ENCODE measurements at places on chromosomes 2 and 18.
A peak's percentile ranks its signal among the peaks of the same experiment; 100 is the strongest.

GRCh38 chr2:223884399-223884798 lies 47.0 kb upstream of the AP1S3 start:
- DNase-seq = no peak

GRCh38 chr2:60437080-60437696 lies 116.3 kb downstream of the BCL11A start:
- no peak for DNase-seq

DNA sequence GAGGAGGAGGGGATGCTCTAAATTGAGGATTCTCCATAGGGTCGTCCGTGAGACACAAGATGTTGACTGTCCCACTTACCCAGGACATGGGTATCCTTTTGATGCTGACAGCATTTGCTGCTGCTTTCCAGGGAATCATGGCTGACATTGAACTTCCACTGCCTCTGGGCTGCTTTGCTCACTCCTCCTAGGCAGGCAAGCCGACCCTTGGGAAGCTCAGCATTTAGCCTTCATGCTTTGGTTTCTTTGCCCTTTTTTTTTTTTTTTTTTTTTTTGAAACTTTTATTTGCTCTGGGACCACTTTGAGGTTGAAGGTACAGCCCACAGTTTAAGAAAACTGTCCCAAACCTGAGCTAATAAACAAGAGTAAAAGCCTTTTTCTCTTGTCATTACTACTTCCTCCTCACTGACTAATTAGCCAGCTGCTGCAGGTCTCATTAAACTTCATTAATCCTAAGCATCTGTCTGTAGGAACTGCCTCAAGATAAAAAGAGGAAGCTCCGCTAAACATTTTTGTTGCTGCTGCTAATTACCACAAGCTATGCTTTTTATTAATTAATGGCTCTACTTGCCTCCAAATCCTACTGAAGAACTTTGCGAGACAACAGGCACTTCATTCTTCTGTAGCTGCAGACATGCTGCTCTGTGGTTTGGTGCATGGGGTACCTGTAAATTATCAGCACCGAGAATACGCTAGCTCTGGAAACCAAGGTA lies 125.4 kb downstream of the SPTBN1 start:
- DNase-seq = no peak

DNA sequence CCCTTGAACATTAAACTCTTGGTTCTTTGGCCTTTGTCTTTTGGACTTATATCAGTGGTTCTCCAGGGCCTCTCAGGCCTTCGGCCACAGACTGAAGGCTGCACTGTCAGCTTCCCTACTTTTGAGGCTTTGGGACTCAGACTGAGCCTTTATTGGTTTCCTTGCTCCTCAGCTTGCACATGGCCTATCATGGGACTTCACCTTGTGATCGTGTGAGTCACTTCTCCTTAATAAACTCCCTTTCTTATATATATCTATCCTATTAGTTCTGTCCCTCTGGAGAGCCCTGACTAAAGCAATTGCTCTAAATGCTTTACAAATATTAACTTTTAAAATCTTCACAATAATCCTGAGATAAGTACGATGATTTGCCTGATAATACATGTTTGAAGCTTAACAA lies 353.6 kb upstream of the TRIB2 start:
- DNase-seq = no peak

GRCh38 chr18:65435534-65435933 lies 315.3 kb upstream of the CDH7 start:
- DNase-seq = no peak

GRCh38 chr2:8537562-8538155 lies 144.2 kb upstream of the ID2 start:
- no peak for DNase-seq

GRCh38 chr18:3885209-3885792 lies 435.3 kb downstream of the TGIF1 start:
- DNase-seq = no peak

- DNase-seq = peak; percentile 47
These were observed 20.9 kb upstream of the COL6A3 start for GRCh38 chr2:237434866-237435311.

GRCh38 chr2:11227595-11227994 lies 72.3 kb downstream of the SLC66A3 start:
- no peak for DNase-seq

DNA sequence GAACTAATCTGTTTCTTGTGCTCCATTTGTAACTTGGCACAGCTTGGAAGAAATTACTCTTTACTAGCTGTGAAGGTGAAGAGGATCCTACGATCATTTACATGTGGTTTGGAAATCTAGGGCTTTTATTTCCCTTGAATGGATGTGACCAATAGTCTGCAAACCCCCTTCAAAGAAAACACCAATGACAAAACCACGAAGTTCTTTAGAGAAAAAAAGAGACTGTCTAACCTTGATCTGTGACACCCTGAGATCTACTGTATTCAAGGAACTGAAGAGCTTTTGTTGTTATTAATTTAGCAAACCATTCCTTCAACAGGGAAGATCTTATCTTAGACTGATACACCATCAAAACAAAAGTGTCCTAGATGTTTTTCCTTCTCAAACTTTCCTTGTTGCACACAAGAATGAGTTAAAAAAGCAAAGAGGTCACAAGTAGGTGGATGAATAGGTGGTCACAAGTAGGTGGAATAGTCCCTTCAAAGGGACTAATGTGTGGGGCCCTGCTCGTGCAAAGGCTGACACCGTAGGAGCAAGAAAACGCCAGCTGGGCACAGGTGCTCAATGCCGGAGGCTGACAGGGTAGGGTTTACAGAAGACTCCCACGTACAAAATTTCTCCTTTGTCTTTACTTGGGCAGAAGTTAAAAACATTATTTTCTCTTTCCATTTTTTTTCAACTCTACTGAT lies 95.6 kb upstream of the ITGB6 start:
- DNase-seq = no peak

- no peak for DNase-seq
These were observed 61.7 kb downstream of the TCF7L1 start for GRCh38 chr2:85194780-85195480.

- no peak for DNase-seq
These were observed 32.7 kb downstream of the SETBP1 start for GRCh38 chr18:44713435-44713834.

- no peak for DNase-seq
These were observed 25.6 kb downstream of the TRPM8 start for GRCh38 chr2:233942731-233943130.

DNA sequence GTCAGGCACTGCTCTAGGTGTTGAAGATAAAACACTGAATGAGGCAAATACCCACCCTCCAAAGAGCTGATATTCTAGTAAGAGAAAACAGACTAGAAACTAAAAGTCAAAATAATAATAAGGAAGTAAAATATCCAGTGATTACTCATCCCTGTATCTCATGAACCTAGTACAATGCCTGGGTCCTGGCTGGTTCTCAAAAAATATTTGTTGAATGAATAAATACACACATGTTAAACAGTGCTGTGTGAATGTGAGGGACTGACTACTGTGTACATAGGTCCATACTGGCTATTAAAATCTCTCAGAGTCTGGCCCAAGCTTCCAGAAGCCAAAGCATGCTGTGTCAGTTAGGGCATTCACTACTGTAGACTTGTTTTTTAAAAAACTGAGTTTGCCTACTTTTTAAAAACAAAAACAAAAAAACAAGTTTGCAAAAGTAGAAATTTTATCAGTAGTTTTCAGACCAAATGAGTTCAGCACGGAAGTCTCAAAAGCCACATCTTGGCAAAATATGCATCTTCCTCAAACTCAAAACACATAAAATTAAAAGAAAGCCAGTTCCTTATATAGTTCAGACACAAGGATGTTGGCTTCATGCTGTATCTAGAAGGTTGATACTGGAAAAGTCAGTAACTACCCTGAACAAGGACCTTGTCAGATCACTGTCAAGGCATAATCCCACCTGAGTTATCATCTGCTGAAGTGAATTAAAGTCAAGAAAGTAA lies 136.2 kb downstream of the THADA start:
- DNase-seq = no peak

DNA sequence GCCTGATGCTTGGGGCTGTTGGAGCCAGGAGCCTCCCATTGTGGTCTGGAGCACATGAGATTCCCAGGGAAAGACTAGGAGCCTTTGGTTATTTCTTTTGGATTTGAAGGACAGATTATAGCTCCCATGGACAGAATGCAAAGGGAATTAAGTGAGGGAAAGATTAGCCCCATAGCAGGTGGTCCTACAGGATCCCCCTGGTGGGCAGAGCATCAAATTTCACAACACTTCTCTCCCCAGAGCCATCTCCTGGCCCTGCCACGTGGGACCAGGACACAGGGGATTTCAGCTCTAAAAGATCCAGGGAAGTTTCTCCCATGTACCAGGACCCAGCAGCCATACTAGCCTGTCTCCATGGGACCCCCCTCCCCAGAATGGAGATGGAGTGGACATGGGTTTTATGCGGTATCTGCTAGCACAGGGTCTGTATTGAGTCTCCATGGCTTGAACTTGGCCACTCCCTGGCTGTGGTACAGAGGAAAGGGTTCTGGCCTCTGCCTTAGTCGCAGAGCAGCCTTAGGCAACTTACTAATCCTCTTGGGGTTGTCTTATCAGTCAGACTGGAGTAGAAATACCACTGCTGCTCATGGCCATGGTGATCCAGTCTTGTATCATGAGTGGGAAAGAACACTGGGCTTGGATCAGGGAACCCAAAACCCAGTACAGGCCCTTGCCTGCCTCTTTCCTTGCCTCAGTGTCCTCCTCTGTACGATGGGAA lies 6.8 kb upstream of the PLB1 start:
- DNase-seq = no peak

- DNase-seq = no peak
These were observed 89.1 kb downstream of the B3GNT2 start for GRCh38 chr2:62284980-62285379.

DNA sequence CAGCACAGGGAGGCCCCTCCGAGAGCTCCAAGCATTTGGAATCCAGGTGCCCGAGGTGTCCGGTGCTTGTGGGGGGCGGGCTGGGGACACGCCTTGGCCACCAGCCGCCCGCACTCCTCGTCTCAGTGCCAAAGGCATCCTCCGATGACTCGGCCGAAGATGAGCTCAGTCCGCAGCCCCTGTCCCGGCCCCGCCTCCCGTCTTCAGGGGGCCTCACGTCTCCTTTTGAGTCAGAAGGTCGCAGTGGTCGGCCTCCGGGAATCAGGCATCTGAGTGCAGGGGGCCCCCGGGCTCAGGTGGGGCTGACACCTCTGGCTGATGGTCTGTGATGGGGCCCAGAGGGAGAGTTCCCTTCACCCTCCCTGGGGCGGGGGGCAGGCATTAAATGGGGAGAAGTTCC lies 74.8 kb downstream of the NFATC1 start:
- no peak for DNase-seq

DNA sequence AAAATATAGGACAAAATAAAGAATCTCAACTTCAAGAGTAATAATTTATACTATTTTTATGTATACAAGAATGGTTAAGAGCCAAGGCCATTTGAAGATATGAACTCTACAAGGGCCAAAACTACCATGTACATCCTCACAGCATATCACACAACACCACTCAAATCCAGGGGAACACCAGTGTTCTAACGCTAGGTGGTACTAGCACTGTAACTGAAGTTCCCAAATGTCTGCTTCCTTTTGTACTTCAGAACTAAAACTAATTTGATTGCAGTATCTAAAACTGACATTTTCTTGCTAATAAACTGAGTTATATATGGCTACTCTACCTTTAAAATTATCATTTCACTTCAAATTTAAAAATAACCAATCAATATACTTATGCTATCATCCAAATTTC lies 47.0 kb downstream of the REV1 start:
- DNase-seq = no peak

GRCh38 chr2:84880645-84881521 lies at the start of gene TRABD2A:
TSS of gene TRABD2A (minus strand) at chr2:84881084. CDS start at chr2:84881039, 45 bp downstream.
- DNase-seq = peak; percentile 60

GRCh38 chr18:78822949-78823285 lies 156.7 kb upstream of the SALL3 start:
- DNase-seq = no peak

- peak; percentile 45 for DNase-seq
These were observed 100.6 kb downstream of the UPP2 start for GRCh38 chr2:158202161-158202815.

GRCh38 chr2:241390301-241391206 lies 34.5 kb downstream of the FARP2 start:
- no peak for DNase-seq

- DNase-seq = no peak
These were observed 342.7 kb downstream of the CPS1 start for GRCh38 chr2:210899131-210899530.

DNA sequence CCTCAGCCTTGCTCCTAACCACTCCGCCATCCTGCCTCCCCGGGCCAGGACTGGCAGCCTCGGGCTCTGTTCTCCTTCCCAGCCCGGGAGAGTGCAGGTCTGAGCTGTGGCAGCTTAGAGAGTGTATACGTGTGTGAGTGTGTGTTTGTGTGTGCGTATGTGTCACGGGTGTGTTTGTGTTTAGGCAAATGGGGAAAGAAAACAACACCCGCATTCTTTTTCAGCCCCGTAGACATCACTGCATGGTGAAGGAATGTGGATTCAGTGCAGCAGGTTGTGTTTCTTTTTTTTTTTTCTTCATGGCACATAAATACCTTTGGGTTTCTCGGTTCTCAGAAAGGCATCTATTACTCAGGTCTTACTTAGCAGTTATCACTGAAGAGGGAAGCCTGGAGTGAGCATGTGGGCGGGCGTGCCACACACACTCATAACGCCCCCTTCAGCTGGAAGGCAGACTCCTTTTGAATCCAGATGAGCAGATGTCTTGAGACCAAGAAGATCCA lies 44.2 kb downstream of the GLI2 start:
- DNase-seq = peak; percentile 73

DNA sequence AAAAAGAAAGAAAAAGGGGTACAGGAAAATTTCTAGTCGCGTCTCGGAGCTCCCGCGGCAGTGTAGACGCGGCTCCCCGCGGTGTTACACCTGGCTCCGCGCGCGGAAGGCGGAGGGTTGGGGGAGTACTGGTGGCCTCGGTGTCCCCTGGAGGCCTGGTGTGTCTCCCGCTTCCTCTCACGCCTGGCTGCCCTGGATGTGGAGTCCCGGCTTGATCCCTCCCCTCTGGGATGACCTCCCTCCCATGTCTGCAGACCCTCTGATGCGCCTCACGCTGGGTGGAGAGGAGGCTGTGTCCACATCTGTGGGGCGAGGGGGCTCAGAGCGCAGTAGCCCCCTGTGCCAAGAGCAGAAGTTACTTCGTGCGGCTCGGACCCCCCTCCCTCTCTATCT lies 1.2 kb downstream of the KIF5C start:
- no peak for DNase-seq

- no peak for DNase-seq
These were observed 376.0 kb upstream of the KLHL29 start for GRCh38 chr2:23008951-23009350.

DNA sequence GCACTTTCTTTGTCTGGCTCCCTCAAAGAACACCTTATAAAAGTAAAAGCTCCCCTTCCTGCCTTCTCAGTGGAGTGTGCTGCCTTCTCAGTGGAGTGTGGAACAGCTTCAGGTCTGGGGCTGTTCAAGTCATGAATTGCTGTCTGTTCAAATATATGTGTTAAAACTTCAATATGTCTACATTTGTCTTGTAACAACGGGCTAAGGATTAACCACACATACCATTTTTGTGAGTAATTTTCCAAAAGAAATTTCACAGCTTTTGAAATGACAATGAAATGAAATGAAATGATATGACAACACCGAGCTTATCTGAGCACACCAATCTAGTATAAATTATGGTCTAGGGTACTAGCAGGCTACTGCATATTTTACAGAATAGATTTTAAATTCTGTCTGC lies 42.9 kb downstream of the CABYR start:
- peak; percentile 19 for DNase-seq

Measured in adipocyte (in vitro differentiated cells).